ENCODE measurements at places on chromosomes 1 and 21.

DNA sequence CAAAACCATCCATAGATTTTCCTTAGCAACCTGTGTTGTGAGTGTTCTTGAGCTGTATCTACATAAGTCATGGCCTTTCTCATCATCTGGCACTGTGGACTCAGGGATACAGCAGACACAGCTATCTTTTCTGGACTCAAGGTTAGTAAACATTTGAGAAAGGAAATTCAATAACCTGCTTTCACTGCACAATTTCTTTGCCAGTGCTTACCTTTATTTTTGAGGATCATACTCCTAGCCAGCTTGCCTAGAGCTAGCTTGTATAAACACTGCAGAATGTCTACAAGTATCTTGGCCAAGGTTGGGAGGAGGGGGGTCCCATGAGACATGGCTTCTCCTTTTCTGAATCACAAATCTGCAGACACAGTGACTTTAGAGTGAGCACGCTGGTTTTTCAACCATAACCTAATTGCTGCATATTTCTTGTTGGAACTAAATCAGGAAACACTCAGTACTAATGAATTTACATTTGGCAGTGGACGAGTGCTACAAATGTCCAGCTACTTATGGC lies 27.2 kb downstream of the ADAMTS5 start:
- H3K4me3 ChIP-seq, result no peak overlapping the region
- peaks cover 6% of the 10 kb centered on the region for H3K27me3 ChIP-seq
- DNase-seq, result peak; percentile 35
- H3K27ac ChIP-seq, result peak overlapping the region; percentile 57

DNA sequence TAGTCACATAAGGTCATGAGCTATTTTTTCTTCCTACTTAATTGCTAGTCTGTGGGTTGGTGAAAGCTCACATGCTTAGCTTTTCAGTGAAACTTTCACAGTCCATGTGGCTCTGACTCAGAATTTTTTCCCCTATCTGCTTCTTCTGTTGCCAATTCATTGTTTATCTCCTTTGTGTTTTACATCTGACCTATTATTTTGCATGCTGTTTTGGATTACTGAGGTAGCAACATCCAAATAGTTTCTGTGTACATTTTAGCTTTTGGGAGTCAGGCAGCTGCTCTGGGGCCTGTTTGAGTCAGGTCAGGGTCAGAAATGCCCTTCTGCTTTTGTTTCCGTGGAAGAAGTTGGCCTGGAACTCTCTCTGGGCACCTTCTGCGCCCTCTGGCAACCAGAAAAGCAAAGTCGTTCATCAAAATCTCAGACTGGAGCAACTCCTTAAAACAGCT lies 40.0 kb downstream of the ROR1 start:
- no peak overlapping the region for H3K27ac ChIP-seq
- H3K27me3 ChIP-seq, result no peaks in the 10 kb centered on the region
- H3K36me3 ChIP-seq, result peaks cover 17% of the 10 kb centered on the region
- peaks cover 20% of the 10 kb centered on the region for H3K4me1 ChIP-seq

DNA sequence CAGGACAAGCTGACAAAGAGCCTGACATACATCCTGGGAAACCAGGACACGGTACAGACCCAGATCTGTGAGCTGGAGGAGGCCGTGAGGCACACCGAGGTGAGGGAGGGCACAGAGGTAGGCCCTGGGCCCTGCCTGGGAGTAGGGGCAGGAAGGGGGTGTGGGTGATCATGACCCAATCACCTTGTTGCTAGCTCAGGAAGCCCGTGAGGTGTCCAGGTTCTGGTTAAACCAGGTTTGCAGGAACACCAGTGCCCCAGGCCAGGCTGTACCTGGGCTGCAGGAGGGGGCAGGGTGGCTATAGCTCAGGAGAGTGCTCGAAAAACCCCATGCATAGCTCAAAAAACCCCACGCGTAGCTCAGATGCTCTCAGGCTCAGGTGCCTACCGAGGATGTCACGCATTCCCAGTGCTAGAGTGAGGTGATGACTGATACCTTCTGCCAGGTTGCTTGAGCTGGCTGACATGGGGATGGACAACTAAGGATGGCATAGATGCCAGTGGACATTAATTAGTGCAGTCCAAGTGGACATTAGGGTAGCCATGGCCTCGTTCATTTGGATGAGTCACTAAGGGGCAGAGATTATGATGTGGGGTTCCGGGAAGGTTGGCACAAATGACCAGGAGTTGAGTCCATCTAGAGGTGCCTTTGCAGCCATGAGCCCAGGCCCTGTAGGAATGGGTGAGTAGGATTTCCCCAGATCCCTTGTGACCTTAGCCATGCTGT lies 3.7 kb downstream of the TRIM46 start:
- H3K4me1 ChIP-seq, result peaks cover 8% of the 10 kb centered on the region
- no peak overlapping the region for H3K4me3 ChIP-seq
- no peak overlapping the region for H3K27ac ChIP-seq
- peak; percentile 5 for DNase-seq

DNA sequence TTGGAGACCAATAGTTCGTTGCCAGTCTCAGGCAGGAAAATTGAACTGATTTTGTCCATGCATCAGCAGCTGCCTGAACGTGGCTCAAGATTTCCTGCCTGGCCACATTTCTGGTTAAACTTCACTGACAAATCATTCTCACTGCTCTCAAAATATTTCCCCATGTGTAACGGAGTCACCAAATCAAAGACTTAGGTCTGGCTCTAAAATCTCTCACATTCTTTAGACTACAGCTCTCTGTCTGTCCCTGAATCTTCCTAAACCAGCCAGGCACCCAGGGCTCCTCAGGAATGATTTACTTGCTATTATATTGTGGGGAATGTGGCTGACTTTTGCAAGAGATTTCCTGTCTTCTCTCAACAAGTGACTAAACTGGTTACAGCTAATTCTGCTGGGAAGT lies 49.2 kb upstream of the GJA8 start:
- no peak for DNase-seq
- H3K4me1 ChIP-seq, result peaks cover 2% of the 10 kb centered on the region
- H3K4me3 ChIP-seq, result no peak overlapping the region
- H3K27me3 ChIP-seq, result peaks cover 2% of the 10 kb centered on the region
- H3K27ac ChIP-seq, result no peak overlapping the region

- H3K4me1 ChIP-seq, result no peaks in the 10 kb centered on the region
- no peaks in the 10 kb centered on the region for H3K27me3 ChIP-seq
Measured at GRCh38 chr21:46515109-46515508, 56.4 kb downstream of the DIP2A start.

GRCh38 chr1:68330391-68330790 lies 98.1 kb upstream of the WLS start:
- H3K36me3 ChIP-seq, result no peaks in the 10 kb centered on the region
- no peak for DNase-seq
- peaks cover 3% of the 10 kb centered on the region for H3K27me3 ChIP-seq
- no peak overlapping the region for H3K27ac ChIP-seq

DNA sequence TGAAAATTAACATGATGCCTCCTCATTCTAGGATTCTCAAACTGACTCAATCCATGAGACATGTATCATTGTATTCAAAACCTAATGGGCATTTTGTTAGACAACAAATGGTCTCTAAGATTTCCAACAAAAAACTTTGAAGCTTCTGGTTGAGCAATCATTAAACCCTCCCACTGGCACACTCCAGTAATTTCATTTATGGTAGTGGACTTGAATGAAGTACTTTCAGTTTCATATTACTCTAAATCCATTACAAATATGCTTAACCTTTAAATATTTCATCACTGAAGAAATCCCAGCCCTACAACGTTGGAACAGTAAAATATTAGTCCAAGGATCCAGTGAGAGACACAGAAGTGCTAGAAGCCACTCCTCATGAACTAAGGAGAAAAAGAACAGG lies 43.5 kb downstream of the GBP6 start:
- H3K27me3 ChIP-seq, result no peaks in the 10 kb centered on the region
- H3K4me3 ChIP-seq, result no peak overlapping the region
- DNase-seq, result no peak
- no peaks in the 10 kb centered on the region for H3K36me3 ChIP-seq
- no peak overlapping the region for H3K27ac ChIP-seq

DNA sequence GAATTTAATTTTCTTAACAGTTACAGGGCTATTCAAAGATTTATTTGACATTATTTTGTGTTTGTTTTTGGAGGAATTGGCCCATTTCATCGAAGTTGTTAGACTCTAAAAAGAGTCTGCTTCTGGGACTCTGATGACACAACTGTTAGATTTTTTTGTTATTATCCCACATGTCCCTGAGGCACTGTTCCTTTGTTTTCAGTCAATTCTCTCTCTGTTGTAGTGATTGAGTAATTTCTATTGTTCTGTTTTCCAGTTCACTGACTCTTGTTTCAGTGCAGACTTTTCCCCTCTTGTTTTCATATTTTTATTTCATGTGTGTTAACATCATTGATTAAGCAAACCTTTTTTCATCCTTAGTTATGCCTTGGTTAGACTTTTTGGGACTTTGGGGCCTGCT lies 325.0 kb downstream of the ZNF326 start:
- no peak overlapping the region for H3K27ac ChIP-seq
- H3K36me3 ChIP-seq, result no peaks in the 10 kb centered on the region
- no peaks in the 10 kb centered on the region for H3K27me3 ChIP-seq
- DNase-seq, result no peak
- no peak overlapping the region for H3K4me3 ChIP-seq

DNA sequence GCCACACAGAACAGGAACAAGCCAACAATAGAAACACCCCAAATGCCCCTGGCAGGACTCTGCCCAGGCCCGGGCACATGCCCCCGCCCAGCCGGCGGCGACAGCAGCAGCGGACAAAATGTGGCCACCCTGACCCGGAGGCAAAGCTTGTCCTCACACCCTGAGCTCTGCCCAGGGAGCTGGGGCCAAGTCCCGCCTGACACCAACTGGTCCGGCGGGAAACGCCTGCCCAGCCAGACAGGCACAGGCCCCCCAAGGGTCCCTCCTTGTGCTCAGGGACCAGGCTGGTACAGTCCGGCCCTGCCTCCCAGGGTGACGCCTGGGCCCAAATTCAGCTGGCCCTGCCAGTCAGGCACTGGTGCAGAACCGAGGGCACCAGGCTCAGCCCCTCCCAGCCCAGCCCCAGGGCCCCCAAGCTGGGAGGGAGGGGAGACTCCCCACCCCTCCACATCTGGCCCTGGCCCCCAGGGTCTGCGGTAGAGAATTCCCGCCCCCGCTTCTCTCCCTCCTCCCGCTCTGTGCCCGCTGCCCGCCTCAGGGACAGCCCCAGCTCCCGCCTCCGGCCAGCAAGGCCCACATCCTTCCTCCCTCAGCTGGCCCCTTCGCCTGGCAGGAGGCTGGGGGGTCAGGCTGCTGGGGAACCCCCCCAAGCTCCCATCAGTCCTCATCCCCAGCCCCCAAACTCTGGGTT lies 2.0 kb downstream of the AHDC1 start:
- peak; percentile 51 for DNase-seq
- peaks cover 48% of the 10 kb centered on the region for H3K4me1 ChIP-seq
- peaks cover 20% of the 10 kb centered on the region for H3K27me3 ChIP-seq
- no peaks in the 10 kb centered on the region for H3K36me3 ChIP-seq
- H3K27ac ChIP-seq, result peak overlapping the region; percentile 91

DNA sequence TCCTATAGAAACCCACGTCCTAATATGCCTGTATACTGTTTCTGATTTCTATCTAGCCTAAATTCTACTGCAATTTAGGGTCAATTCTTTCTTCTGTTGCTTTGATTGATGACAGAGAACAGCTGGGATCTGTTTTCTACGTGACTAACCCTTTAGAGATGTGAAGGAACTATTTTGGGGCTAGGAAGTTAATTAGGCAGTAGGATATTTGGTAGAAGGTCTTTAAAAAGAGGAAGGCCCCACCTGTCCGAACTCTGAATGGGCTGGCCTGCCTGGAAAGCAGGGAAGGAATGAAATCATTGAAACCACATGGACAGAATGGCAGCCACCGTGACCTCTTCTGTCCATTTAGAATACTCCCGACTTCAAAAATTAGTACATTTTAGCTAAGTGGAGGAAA lies 21.0 kb downstream of the EIF2D start:
- H3K27ac ChIP-seq, result no peak overlapping the region
- H3K27me3 ChIP-seq, result peaks cover 2% of the 10 kb centered on the region
- no peaks in the 10 kb centered on the region for H3K4me1 ChIP-seq
- H3K4me3 ChIP-seq, result no peak overlapping the region
- no peak for DNase-seq

GRCh38 chr1:15963968-15964648 lies 11.8 kb downstream of the ZBTB17 start:
- H3K36me3 ChIP-seq, result no peaks in the 10 kb centered on the region
- H3K27me3 ChIP-seq, result peaks cover 2% of the 10 kb centered on the region
- no peak overlapping the region for H3K27ac ChIP-seq
- no peak overlapping the region for H3K4me3 ChIP-seq

GRCh38 chr1:181391301-181391900 lies 91.9 kb upstream of the CACNA1E start:
- H3K36me3 ChIP-seq, result peaks cover 5% of the 10 kb centered on the region
- no peak overlapping the region for H3K4me3 ChIP-seq
- DNase-seq, result no peak
- no peak overlapping the region for H3K27ac ChIP-seq
- peaks cover 20% of the 10 kb centered on the region for H3K4me1 ChIP-seq

DNA sequence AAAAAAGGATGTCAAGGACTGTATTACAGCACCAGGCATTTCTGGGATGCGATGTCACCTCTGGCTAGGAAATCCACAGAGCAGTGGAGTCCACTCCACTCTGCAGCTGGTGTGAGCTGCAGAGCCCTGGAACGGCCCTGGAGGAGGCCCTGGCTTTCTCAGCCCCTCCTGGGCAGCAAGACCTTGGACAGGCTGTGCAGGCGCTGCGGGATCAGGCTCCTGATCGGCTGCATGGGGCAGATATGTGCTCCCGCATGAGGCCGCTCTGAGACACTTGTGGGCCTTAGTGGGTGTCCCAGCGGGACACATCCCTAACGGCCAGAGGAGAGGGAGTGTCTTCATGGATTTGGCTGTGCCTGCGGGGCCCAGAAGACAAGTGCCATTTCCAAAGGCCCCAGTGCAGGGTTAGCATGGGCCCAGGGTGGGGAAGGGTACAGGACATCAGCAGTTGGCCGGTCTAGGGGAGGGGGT lies 6.2 kb downstream of the DNMT3L start:
- H3K27ac ChIP-seq, result no peak overlapping the region
- H3K36me3 ChIP-seq, result peaks cover 14% of the 10 kb centered on the region
- no peak overlapping the region for H3K4me3 ChIP-seq

DNA sequence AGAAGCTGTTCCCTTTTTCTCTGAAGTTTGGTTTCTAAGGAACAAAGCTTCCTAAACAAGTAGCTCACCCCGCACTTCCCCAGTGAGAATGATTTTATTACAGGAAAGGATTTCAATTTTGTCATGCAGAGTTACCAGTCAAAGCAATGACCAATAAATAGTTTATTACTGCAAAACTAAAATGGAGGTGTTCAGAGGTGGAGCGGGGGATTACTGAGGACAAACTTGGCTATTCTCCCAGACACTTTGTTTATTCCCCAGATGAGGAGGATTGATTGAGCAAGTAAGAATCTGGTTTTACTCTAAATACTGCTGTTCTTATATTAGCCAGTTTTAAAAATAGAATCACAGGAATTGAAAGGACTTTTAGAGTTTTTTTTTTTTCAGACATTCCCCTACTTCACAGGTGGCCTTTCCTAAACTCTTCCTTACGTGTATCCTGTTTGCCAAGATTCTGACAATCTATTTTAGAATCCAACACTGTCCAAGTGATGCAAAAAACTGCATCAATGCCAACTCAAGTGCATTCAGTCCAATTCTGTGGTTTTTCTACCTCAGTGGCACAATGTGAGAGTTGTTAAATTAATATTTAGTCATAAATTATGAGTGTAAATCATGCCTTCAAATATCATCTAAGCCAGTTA lies 136.1 kb downstream of the TNFSF18 start:
- no peak overlapping the region for H3K27ac ChIP-seq
- no peaks in the 10 kb centered on the region for H3K27me3 ChIP-seq
- no peaks in the 10 kb centered on the region for H3K4me1 ChIP-seq
- DNase-seq, result no peak
- peaks cover 9% of the 10 kb centered on the region for H3K36me3 ChIP-seq

- DNase-seq, result no peak
- no peaks in the 10 kb centered on the region for H3K36me3 ChIP-seq
- no peak overlapping the region for H3K4me3 ChIP-seq
- H3K4me1 ChIP-seq, result no peaks in the 10 kb centered on the region
- no peak overlapping the region for H3K27ac ChIP-seq
Measured at GRCh38 chr21:16169102-16169511, 439.3 kb downstream of the USP25 start.
